ENCODE measurements at places on chromosomes 13 and 19. TPM values are rescaled to one million over a fixed set of nuclear protein-coding genes. Genes with fewer than 3 reads are reported as not detected.

Gene DCLK1
- 391 TPM for total RNA-seq

Gene NLRP11
- under 0.01 TPM for total RNA-seq

Gene RASGRP4
- 0.23 TPM for total RNA-seq

Gene EPS8L1
- 2.1 TPM for total RNA-seq

Gene NCR1
- not detected for total RNA-seq

Gene PCDH8
- 34.6 TPM for total RNA-seq

Gene IFI30
- total RNA-seq, result 1.4 TPM

Gene ADGRE3
- total RNA-seq, result not detected

Gene CYP4F11
- total RNA-seq, result 0.23 TPM

Gene CFAP97D2
- total RNA-seq, result 0.23 TPM

Gene MEIOSIN
- not detected for total RNA-seq

Gene TNFSF13B
- 0.92 TPM for total RNA-seq

Gene SIGLEC5
- 0.23 TPM for total RNA-seq

Gene POLR1G
- total RNA-seq, result 6.5 TPM

Gene RPS19
- total RNA-seq, result 227 TPM

Gene ZNF724
- 20.5 TPM for total RNA-seq

Gene PLK5
- 0.23 TPM for total RNA-seq

Gene SPACA4
- not detected for total RNA-seq

Gene SIAH3
- 5.3 TPM for total RNA-seq

All from diencephalon (tissue), 1 donor.